ENCODE measurements at places on chromosomes 3 and 15.

GRCh38 chr3:107063351-107063750 is 313.9 kb upstream of the CCDC54 start:
- no peak for DNase-seq

DNA sequence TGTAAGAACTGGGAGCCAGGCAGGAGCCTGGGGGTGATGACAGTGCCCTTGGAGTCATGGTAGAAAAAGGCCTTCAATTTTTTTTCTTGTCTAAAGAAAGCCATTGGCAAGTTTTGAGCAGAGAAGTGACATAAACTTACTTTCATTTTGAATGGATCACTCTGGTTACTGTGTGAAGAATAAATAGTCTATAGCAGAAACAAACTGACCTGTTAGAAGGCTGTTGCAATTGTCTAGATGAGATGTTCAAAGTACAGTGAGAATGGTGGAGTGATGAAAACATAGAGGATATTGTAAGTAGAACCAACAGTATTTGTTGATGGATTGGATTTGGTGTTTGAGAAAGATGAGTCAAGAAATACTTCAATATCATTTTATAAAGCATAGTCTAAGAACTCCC is 439.9 kb downstream of the TBL1XR1 start:
- no peak for DNase-seq

DNA sequence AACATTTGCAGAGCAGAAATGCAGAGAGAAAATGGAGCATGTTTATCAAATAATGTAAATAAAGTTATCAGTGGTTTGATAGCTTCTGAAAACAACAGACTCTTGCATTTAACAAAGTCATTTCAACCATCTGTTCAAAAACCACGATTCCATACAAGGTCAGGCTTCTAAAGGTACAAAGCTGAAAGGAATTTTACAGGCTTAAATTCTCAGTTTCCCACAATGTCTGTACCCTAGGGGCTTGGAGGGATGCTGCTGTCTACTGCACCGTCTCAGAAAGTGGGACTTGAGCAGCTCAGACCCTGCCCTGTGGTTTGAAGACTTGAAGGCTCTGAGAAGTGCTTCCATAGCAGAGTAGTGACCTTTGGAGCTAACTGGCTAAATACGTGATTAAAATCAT is 30.4 kb upstream of the TM4SF1 start:
- no peak for DNase-seq

GRCh38 chr3:41126472-41126871 is 72.8 kb upstream of the CTNNB1 start:
- DNase-seq = no peak

DNA sequence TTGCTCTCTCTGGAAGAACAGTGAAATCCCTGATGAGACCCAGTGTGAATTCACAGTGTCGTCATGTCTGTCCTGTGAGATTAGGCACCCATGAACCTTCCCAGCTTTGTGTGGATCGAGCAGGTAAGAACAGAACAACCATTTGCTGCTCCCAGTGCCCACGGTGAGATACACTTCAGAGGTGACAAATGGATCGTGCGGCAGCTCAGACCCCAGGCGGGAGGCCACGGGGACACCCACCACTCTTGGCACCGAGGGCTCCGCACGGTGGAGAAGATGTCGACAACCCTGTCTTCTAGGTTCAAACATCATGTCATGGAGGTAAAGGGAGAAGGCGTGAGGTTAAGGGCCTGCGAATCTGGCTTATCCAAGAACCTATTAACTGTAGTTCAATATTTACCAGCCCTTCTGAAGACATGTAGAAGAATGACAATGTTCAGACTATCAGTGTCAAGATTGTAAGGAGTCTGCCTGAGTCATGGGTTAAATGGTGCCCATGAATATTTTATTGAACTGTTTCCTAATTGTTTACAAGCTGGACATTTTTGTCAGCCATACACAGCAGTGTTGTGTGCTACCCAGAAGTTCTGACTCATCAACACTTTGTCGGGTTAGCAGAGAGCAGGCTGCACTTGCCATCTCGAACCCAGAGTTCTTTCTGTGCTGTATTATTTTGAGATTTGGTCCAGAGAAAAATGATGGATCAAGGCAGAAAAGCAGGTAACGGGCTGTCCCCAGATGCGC is 15.5 kb upstream of the PCSK6 start:
- DNase-seq = no peak

GRCh38 chr3:187398955-187399354 is 30.8 kb downstream of the RTP4 start:
- no peak for DNase-seq

- DNase-seq = no peak
Observed at GRCh38 chr15:52158084-52158765, 33.0 kb downstream of the GNB5 start.

GRCh38 chr3:133007601-133008000 is 30.6 kb upstream of the TMEM108 start:
- DNase-seq = no peak

GRCh38 chr3:195876297-195877064 is 31.9 kb downstream of the TNK2 start:
- DNase-seq = no peak

GRCh38 chr3:122533931-122534334 is 19.2 kb upstream of the KPNA1 start:
- no peak for DNase-seq

DNA sequence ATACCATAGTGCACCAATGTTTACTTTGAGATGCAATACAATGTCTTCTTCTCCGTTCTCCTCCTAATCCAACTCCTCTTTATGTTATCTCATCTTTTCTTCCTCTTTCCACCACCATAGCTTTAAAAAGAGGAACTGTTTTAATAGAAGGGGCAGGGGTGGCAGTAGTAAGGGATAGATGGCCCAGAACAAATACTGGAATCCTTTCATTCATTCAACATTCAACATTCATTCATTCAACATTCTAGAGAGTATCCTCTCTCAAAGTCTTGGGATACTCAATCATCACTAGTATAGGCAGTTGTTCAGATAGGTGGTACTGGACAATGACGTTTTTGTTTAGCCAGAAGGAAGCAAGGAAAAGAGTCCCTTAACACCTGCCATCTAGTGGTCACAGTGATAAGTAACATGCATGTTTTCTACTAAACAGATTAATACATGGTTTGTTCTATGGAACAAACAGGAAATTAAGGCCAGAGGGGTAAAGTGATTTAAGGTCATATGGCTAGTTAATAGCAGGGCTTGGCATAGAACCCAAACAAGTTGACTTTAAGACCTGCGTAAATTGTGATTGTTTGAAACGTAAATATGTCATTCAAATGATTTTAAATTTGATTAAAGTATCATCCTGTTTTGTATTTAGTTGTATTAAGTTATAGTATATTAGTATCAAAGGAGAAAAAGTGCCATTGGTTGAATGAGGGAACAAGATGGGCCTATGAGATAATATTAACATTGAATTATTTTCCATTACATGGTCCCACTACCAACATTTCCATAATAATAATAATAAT is 26.9 kb upstream of the EHHADH start:
- no peak for DNase-seq

- DNase-seq = no peak
Observed at GRCh38 chr3:193970773-193971206, 165.2 kb upstream of the HES1 start.

GRCh38 chr3:12044860-12045259 is 40.7 kb downstream of the SYN2 start:
- no peak for DNase-seq

GRCh38 chr3:72818092-72818773 is 30.0 kb downstream of the SHQ1 start:
- no peak for DNase-seq

- DNase-seq = no peak
Observed at GRCh38 chr15:62046078-62046743, 14.0 kb downstream of the VPS13C start.

- no peak for DNase-seq
Observed at GRCh38 chr15:27358751-27359434, 387.9 kb downstream of the GABRG3 start.

- DNase-seq = no peak
Observed at GRCh38 chr15:89946681-89947299, 34.0 kb upstream of the ARPIN start.

DNA sequence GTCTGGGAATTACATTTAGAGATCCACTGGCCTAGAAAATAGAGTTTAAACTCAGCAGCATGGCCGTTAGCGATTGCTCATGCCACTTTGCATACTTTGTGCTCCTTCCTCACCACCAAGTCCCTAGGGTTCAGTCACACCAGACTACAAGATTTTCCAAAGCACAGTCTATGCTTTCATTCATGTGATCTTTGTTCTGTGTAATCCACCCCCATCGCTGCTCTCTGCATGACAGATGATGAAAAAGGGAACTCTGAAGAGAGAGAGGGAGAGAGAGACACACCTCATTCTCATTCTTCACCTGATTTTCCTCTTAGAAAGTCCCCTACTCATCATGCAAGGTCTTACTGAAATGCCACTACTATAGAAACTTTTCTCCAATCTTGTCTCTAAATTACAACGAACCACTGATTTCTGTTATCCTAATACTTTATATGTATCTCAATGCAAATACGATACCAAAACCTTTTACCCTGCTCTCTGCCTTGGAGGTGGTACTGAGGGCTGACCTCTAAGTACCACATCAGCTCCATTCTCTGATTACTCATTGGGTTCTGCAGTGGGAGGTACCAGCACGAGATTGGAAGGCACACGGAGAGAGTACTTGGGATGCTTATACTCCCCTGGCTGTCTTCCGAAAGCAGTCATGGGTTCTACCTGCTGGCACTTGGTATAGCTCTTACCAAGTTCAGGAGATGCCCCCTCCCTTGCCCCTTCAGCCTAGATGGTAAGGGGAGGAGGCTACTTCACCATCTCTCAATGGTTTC is 1.1 kb upstream of the PARP15 start:
- no peak for DNase-seq

GRCh38 chr3:41239587-41239986 is 40.3 kb downstream of the CTNNB1 start:
- no peak for DNase-seq

- DNase-seq = peak; percentile 16
Observed at GRCh38 chr3:129794311-129795185, 99.0 kb downstream of the TMCC1 start.

DNA sequence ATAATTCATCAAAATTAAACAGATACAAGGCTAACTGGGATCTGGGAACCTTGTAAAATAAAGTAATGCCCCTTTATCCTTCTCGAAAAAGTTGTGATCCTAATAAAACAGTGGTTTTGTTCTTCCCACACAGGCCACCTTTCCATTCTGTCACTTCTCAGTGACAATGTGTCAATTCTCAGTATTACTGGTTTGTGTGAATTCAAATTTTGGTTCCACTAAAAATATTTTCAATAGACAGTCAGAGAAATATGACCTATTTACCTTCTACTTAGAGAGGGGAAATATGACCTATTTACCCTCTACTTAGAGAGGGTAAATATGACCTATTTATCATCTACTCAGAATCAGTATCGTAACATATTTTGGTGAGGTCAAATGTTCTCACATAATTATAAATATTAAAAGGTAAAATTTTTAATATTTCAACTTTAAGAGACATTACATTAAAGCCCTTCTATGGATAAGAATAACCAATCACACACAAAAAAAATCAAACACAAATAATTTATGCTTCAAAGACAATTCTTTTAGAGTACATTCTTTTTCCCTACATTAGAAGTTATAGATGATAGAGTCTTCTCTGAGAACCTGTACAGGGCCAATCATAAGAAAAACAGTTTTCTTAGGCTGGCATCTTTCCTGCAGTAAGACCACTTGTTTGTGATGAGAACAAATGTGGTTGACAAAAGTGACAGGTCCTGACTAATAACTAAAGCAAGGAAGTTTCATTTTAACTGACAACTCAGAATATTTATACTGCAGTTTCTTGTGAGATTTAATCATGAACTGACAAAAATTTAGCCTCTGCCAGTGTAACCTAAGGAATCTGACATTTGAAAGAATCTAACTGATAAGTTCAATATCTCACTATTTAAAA is 323.3 kb downstream of the DIPK2A start:
- no peak for DNase-seq

GRCh38 chr3:168828943-168829342 is 733.2 kb upstream of the GOLIM4 start:
- no peak for DNase-seq

GRCh38 chr15:79099692-79100091 is 9.1 kb upstream of the RASGRF1 start:
- no peak for DNase-seq

DNA sequence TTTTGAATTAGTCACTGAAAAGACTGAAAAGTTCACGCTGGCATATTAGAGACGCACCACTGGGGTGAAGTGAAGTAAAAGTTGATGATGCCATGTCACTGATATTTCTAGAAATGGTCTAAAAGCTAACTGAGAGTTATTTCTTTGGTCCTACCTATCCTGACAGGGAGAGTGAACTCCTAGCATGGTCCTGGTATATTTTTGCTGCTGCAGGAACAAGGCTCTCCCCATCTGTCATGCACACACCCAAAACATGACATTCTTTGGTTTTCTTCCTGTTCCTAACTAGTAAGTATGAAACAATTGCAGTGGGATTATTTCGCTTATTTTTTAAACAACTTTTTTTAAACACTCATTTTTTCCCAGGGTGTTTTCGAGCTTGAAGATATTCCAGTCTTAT is 466.7 kb downstream of the ERC2 start:
- DNase-seq = no peak

GRCh38 chr3:133360476-133360875 is 39.4 kb upstream of the BFSP2 start:
- DNase-seq = no peak

GRCh38 chr3:148026009-148026588 is 616.9 kb downstream of the ZIC1 start:
- DNase-seq = no peak

Data from cortex of kidney (tissue), 1 donor.